ENCODE measurements at places on chromosomes 1 and 21. TPM values are rescaled to one million over a fixed set of nuclear protein-coding genes. Genes with fewer than 3 reads are reported as not detected.

DNA sequence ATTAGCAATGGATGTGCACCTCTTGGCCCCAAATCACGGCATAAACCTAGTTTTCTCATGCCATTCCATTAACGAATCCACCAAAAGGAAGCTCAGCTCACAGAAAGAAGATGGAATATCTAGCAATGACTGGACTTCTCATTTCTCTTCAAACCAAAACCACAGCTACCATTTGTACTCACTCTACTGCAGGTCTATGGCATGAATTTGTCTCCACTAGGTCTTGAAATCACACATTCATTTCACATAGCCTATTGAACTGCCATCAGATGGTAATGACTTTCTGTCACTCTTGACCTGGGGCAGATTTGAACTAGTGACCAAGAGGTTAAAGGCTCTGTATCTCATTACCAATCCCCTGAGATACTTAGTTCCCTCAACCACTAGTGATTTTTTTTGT lies 382.7 kb downstream of the DPYD start:
- H3K27ac ChIP-seq, result no peak overlapping the region
- no peaks in the 10 kb centered on the region for H3K27me3 ChIP-seq
- no peaks in the 10 kb centered on the region for H3K4me1 ChIP-seq
- no peak overlapping the region for H3K4me3 ChIP-seq

DNA sequence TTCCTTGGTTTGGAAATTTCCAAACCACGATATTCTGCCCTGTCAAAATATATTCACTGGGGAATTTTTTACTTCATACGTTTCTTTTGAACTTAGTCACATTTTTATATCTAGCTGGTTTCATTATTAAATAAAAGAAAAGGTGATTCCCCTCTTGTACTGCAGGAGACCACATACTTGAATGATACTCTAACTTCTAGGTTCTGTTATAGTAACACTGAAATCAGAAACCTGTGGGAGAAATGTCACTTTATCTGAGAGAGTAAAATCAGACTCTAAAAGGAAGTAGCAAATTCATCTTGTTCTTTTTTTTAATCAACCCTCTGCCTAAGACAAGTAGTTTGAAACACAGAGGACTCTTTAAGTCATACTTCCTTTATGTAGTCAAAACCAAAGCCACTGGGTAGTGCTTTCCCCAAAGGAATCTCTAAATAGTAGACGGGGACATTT lies 34.4 kb downstream of the MRPL39 start:
- H3K36me3 ChIP-seq, result no peaks in the 10 kb centered on the region
- no peak overlapping the region for H3K27ac ChIP-seq
- no peaks in the 10 kb centered on the region for H3K4me1 ChIP-seq
- no peaks in the 10 kb centered on the region for H3K27me3 ChIP-seq

DNA sequence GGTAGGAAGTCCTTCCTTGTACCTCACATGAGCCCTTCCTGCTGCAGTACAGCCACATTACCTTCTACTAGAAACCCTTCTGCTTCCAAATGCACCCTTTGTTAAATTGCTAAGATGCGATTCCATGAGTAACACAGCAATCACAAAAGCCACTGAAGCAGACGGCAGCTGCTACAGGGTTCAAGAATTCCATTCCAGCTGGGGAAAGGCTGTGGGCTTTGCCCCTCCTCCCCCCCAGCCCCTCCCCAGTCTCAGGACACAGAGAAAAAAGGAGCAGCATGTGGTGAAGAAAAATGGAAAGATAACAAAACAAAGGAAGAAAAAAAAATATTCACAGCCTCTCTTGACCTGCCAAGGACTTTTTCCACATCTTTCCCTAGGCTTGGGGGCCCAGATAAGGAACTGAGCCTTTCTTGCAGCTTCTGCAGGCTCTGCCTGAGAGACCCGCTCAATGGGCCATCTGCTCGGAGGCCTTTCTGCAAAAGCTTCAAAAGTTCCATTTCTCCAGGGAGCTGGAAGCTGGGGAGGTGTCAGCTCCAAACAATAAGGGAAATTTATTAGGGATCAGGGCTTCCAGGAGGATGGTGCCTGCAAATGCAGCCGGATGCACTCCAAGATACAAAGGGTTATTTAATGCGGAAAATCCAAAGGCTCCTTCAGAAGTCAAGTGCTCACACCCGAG lies 72.1 kb downstream of the SYT2 start:
- no peaks in the 10 kb centered on the region for H3K36me3 ChIP-seq
- H3K27ac ChIP-seq, result no peak overlapping the region
- H3K4me1 ChIP-seq, result peaks cover 7% of the 10 kb centered on the region
- no peak for DNase-seq

DNA sequence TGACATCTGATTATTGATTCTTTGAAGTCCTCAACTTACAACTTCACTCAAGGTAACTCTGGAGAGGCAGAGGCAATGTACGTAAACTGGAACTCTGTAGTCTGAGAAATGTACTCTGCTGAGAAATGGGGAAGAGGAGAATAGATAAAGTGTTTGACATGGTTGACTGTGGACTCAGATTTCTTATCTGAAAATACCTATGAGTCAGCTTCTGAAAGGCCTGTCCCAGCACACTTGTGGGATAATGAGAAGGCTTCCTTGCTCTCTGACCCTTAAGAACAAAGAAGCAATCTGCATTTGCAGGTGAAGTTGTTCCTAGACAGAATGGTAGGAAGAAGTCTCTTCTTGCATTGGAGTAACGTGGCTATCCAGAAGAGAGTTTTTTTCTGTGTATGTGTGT lies 1573.5 kb downstream of the BRINP3 start:
- H3K27ac ChIP-seq, result no peak overlapping the region
- H3K4me3 ChIP-seq, result no peak overlapping the region
- H3K27me3 ChIP-seq, result no peaks in the 10 kb centered on the region
- no peaks in the 10 kb centered on the region for H3K4me1 ChIP-seq

DNA sequence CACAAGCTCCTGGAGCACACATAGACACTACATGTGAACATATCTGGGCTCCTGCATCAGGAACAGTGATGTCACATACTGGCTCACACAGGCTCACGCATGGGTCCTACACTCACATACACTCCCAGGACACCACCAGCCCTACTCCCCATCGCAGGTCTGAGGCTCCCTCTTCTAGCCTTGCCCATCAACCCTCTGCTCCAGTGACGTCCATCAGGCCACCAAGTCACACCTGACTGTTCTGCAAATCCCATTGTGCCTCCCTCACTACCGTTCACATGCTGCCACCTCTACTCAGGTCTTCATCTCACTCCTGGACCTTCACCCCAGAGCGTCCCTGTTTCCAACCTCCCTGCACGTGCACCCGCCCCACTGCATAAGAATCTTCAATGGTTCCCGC lies 18.1 kb downstream of the TFAP2E start:
- H3K4me1 ChIP-seq, result no peaks in the 10 kb centered on the region
- no peak overlapping the region for H3K27ac ChIP-seq
- H3K36me3 ChIP-seq, result no peaks in the 10 kb centered on the region
- DNase-seq, result no peak
- no peaks in the 10 kb centered on the region for H3K27me3 ChIP-seq

GRCh38 chr1:63126104-63126503 lies 196.3 kb upstream of the FOXD3 start:
- H3K27me3 ChIP-seq, result no peaks in the 10 kb centered on the region
- no peaks in the 10 kb centered on the region for H3K36me3 ChIP-seq
- H3K4me1 ChIP-seq, result no peaks in the 10 kb centered on the region
- no peak overlapping the region for H3K27ac ChIP-seq

GRCh38 chr1:72623299-72623708 lies 341.0 kb upstream of the NEGR1 start:
- no peak overlapping the region for H3K27ac ChIP-seq
- DNase-seq, result no peak
- H3K36me3 ChIP-seq, result no peaks in the 10 kb centered on the region

SETSIP gene
- not detected for total RNA-seq

TIE1 gene
- 6.4 TPM for total RNA-seq

PEAR1 gene
- total RNA-seq, result 13.9 TPM

RAB42 gene
- total RNA-seq, result 0.58 TPM

Data from ovary (tissue), 10 donors.